ENCODE measurements at places on chromosomes 3 and 15.

DNA sequence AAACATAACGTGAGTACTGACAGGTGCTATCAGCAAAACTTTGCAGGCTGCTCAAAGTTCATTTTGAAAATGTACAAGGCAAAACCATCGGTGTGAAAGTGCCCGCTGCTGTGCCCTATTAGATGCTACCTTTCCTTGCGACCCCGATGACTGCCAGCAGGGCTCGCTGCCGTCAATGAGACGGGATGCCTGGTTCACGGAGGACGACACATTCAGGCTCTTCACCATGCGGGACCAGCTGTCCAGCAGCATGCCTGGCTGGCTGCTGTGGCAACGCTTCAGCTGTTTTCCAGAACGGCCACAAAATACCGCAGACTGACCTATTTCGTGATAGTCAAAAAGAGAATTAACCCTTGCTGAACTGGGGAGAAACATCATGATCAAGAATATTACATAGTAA lies 92.7 kb upstream of the OCA2 start:
- peak; percentile 73 for DNase-seq

DNA sequence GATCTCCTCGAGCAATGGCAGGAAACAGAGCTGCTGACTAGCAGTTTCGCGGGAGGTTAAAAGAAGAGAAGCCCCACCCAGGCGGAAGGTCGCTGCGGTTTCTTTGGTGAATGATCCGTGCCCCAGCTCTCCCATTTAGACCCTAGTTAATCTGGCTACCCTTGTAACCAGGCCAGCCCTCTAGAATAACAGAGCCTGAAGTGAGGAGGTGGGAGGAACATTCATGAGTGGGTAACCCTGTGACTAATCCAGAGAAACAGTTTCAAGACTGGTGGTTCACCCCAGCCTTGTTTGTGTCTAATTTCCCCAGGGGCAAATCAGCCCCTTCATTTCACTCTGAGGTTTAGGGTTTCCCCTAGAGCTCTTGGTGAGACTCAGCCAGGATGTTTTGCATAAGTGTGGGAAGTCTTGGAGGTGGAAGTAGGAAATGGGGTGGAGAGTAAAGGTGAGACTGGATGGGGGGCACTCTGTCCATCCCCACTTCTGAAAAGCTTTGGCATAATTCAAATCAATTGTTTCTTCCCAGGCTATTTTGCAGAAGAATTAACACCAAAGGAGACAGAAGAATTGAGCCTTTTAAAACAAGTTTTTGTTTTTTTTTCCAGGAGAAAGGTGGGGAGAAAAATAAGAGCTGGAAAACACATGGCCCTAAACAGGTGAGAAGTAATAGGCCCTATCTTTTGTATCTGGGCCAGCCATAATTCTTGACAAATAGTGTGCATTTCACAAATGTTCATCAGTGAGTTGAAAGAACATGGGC lies 303.1 kb downstream of the RPLP1 start:
- peak; percentile 17 for DNase-seq

- no peak for DNase-seq
Measured at GRCh38 chr3:111726788-111727305, 131.7 kb upstream of the ZBED2 start.

DNA sequence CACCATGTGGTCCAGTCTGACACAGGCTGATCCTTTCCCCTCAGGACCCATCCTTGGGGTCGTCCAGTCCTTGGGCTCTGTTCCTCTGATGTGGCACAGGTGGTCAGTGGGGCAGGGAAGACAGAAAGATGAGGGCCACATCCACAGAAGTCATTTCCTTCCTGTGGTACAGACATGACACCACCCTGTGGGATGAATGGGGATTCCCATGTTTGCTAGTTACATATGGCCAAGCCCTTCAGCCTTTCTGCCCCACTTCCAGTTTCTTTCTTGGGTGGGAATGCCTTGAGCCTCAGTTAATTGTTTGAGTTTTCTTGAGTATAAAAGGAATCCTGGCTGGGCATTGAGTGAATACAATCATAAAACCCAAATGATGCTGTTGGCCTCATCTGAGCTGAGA lies 284.7 kb upstream of the CTDSPL start:
- no peak for DNase-seq

DNA sequence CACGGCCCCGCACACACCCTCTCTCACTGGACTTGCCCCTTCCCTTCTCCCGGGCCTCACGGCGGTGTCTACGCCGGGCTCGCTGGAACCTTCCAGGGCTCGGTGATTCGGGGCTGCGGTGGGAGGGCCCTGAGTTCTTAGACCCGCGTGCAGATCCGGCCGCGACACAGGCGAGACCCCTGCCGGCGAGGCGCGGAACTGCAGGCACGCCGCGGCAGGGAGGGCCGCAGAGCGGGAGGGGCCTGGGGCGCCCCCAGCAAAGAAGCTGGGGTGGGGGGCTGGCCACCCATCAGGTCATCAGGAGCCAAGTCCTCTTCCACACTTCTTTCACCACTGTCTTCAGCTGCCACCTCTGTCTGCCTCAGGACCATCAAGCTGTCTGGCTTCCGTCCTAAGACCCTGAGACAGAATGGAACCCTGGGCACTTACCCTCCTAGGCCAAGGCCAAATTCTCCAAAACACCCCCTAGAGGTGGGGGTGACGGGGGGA lies 164.5 kb downstream of the XXYLT1 start:
- peak; percentile 70 for DNase-seq

DNA sequence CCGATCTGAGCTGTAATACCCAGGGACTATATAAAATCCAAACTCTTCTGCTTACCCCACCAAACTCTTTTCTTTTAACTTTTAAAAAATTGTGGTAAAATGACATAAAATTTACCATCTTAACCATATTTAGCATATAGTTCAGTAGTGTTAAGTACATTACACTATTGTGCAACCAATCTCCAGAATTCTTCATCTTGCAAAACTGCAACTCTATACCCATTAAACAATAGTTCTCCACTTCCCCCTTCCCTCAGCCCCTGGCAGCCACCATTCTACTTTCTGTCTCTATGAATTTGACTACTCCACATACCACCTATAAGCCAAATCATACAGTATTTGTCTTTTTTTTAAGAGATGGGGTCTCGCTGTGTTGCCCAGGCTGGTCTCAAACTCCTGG lies 38.7 kb downstream of the SENP8 start:
- no peak for DNase-seq

DNA sequence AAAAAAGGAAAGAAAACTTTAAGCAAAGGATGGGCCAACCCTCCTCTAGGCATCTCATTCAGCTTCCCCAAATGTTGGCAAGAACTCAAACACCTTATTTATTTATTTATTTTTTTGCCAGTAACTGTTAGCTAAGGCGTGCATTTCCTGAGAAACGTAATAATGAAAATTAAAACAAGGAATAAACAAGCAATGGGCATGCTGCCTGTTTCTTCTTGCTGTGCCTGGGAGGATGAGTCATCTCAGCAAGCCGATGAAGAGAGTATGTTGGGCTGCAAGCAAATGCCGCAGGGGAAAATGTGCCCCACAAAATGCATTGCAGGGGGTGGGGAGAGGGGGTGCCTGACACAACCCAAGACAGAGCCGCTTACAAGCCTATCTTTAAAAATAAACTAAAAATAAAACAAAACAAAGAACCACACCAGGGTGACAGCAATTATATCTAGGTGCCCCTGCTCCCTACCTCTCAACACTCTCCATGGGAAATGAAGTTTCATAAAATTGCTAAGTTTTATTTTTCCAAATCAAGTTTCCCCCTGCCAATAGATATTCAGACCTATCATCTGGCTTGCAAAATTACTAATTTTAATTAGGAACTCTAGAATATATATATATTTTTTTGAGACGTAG lies 40.3 kb downstream of the EIF4E3 start:
- peak; percentile 78 for DNase-seq

DNA sequence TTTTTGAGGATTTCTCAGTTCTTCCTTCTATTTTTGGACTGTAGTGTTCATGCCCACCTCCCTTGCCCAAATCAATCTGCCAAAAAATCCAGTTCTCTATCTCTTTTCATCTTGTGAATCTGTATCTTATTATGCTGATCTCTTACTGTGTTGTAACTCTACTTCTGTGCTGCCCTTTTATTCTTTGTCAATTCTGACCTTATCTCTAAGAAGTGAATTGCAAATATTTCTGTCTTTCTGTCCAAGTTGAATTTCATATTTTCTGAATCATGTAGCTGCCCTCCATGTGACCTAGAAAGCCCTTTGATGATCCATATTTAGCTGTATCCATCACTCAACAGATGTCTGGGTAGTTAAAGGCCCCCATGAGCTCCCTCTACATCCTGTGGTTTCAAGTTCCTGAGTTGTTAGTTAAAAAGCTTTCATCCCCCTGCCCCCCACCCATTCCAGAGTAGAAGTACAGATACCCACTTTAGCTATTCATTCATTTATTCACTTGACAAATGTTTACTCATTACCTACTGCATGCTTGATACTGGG lies 33.6 kb upstream of the ETV5 start:
- DNase-seq = no peak

GRCh38 chr15:90192961-90193786 lies 8.0 kb upstream of the SEMA4B start:
- DNase-seq = no peak

DNA sequence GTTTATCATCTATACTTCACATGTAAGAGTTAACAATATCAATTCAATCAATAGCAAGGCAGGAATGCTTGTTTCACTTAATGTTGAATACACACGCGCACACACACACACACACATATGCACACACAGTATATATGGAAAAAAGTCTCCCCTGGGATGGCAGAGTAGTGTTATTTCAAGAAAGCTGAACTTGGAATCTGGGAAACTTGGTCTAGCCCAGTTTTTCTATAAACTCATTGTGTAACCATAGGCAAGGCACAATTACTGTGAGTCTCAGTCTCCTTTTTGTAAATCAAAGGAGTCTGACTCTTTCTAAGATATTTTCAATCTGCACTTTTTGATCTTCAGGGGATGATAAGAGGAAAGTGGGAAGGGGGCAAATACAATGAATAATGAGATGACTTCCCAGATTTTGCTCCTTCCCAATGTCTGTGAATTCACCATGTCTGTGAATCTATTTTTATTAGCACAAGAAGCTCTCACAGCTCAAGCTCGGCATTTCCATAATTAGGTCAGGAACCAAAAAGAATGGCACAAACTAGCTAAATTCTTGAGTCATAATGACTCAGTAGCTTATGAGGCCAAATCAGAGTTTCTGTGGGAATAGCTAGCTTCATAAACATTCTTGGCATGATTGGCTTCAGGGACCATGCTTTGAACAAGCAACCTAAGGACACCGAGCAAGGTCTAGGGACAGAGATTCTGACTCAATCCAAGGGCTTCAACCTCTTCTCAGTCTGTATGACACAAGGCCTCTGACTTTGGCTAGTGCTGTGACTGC lies 227.4 kb upstream of the DCBLD2 start:
- peak; percentile 95 for DNase-seq

DNA sequence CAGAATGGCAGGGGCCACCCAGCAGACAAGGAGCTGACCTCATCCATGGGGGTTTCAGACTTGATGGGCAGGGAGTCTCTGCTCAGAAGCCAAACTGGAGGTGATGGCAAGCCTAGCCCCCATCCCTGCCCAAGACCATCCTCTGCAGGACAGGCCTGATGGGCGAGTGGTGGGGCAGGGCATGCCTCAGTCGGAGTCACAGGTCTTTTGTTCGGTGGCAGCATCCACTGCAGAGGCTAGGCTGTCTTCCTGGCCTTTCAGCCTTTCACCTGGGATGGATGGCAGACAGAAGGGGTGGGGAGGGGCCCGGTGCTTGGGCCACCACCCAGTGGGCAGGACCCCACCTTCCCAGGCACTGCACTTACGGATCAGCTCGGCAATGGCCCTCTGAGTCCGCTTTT lies 44.4 kb downstream of the PTH1R start:
- no peak for DNase-seq

DNA sequence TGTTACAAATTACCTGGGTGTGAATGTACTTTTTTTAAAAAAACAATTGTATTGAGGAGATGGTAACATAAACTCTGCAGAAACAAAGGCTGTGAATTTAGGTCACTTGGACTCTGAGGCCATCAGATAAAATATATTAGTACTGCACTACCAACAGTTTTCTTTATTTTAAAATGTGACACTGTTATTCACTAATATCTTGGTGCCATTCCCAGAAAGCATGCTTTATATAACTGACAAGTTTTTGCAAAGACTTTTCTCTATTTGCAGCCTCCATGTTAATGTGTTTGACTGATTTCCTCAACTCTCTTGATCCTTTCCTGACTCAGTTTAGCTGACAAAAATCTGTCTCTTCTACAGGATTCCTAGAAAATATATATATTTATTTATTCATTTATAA lies 26.5 kb upstream of the ACTL6A start:
- DNase-seq = no peak

DNA sequence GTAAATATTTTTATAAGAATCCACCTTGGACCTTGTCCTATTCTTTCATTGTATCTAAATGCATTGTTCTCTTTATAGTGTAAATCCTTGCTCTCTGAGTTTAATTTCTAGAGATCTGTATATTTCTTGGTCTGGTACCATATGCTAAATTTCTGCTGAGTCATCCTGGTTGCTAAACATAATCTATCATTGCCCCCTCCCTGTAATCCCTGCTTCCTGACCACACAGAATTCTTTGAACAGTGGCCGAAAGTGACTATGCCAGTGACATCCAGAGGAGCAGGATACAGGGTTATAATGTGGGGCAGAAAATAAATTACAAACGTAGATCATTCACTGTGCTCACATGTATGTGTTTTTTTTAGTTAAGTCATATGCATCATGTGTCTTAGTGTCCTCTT lies 143.1 kb downstream of the DIPK2A start:
- no peak for DNase-seq

- no peak for DNase-seq
Measured at GRCh38 chr3:60517134-60517533, 734.1 kb downstream of the FHIT start.

- DNase-seq = no peak
Measured at GRCh38 chr3:5057272-5057671, 64.8 kb upstream of the ARL8B start.

GRCh38 chr3:34150992-34151391 lies 352.6 kb downstream of the PDCD6IP start:
- no peak for DNase-seq

DNA sequence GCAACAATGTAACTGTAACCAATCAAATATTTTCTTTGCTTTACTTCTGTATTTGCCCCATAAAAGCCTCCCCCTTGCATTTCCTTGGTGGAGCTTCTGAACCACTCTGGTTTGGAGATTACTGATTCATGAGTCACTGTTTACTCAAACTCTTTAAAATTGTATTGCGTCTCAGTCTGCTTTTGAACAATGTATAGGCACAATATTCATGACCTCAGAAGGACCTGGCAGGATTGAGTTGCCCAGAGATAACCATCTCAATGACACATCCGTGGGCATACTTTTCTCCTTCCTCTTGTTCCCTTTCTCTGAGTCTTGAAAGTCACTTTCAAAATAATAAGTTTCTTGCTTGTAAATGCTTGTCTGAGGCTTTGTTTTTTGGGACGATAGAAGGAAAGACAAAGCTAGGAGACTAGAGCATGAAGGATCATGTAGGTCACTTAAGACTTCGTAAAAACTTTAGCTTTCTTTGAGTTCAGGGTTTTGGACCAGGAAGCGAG lies 57.1 kb upstream of the POU1F1 start:
- DNase-seq = peak; percentile 91
